Right lobe of liver (tissue), 6 donors: ENCODE measurements at places on chromosomes 12 and 14.

DNA sequence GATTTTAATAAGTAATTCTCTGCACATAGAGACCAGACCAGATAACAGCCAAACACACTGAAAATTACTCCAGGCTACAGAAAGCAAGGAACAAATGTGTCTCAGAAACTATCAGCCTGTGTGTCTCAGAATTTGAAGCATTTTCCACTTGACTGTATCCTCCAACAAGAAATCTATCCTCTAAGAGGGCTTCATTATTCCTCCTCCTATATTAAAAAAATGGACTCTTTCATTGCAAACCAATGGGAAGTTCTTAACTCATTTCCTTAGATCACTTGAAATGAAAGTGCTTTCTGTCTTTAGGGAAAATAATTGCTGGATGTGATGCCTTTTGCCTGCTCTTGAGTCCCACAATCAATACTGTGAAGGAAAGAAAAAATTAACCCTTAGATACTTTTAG is 2.3 kb downstream of the ST8SIA1 start:
- no peak for DNase-seq

DNA sequence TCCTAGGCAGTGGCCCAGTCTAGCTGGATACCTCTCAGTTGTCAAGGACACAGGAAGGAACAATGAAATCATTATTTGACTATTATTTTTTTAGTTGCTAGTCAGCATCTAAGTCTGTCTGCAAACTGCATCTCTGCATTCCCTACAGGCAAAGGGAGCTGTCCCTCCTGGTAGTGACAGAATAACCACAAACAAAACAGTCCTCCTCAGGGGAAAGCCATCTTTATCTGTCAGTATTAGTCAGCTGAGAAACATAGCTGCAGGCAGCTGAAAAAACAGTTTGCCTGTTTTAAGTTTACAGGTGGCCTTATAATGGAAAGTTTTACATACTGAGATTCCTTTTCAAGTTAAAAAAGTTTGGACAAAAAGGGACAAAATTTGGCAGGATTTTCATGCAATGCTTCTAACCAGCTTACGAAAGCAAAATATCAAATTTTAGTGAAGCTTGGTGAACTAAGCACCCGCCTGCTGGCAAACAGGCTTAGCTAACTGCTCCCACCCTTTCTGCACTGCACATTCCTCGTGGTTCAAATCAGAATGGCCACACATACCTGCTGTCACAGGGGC is 29.5 kb downstream of the SLC25A21 start:
- DNase-seq: no peak

GRCh38 chr12:132806857-132807256 is 21.8 kb downstream of the GOLGA3 start:
- no peak for DNase-seq

DNA sequence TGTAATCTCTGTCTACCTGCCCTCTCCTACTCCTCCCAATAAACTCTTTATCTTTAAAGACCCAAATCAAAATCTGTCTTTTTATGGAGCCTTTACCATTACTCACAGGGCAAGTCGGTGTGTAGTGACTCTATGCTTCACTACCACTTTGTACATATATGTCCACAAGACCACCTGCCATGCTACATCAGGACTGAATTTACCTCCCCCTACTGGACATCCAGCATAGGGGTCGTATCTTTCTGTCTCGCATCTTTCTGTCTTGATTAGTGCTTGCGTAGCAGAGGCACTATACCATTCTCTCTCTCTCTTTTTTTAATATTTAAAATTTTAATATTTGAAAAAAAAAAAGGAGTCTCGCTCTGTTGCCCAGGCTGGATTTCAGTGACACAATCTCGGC is 587.5 kb downstream of the SOX5 start:
- DNase-seq: no peak

DNA sequence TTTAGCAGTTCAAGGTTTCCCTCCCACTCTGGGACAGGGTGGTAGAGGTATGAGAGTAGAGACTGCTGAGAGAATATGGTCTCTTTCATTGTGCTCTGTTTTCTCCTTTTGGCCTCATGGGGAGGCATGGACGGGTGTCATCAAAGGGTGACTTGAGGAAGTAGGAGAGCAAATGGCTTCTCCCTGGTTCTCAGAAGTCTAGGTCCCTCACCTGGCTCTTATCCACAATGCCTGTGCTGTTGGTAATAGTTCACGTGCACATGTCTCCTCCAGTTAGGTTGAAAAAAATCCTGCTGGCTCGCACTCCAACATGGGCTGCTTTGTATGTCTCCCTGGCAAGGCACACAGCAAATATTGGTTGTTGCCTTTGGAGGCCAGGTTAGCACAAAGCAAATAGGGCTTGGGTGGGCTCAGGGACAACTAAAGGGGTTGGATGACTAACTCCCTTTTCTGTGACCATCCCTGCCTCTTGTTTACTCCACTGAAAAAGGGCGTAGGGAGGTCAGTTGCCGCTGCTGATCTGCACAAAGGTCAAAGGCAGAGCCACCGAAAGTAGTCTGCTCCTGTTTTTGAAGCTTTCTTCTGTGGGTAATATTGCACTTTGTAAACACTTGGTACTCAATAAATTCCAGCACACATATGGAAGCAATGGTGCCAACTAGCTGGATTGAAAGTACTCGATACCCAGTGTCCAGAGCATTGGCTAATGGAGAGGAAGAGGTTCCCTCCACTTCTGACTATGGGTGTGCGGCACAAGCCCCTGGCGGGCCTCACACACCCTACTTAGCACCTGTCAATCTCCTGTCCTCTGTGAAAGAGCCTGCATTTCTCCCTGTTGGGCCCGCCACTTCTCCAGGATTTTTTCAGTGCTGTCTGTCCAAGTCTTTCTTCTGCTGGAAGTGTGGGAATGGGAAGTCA is 121.8 kb downstream of the SLC38A6 start:
- peak; percentile 79 for DNase-seq

DNA sequence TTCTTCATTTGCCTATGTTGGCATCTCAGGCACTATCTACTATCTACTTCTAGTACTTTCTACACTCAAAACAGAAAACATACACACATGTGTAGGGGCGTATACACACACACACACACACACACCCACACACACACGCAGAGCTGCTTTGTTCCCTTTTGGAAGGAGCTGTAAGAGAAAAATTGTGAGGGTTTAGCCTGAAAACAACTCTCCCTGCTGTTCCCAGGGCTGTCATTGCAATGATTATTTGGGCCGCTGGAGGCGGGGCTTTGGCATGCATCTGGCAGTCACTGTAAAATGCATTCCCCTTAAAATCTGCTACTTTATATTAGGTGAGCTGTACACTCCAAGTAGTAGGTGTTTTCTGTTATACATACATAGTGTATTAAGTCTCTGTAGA is 29.1 kb upstream of the SLC38A2 start:
- DNase-seq: no peak

DNA sequence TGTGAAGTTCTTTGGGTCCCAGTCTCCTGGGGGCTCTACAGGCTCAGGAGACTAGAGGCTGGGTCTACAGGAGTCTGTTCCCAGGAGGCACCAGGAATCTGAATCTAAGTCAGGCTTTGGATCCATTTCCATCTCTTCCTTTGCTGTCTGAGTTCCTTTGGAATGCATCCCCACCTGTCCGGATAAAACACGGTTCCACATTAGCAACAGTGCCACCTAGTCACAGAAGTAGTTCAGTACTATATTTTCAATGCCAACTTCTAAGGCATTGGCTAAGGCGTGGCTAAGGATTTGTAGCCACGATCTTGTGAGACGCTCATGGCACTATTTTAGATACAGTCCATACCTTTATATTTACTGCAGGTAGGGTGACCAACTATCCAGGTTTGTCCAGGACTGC is 15.1 kb downstream of the ZC2HC1C start:
- DNase-seq: no peak

DNA sequence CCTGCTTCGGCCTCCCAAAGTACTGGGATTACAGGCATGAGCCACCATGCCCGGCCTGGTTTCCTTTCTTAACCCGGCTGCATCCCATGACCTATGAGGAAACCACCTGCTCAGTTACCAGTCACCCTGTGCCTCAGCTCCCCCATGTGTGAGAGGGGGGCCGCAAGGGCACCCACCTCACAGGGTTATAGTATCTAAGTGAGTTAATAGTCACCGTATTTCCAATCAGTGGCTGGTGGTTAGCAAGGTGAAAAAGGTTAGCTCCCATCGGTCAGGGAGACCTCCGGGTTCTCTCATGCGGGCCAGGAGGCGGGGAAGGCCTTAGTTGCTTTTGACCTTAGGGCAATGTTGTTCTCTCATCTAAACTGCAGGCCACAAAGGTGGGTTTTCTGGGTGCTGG is 6.7 kb downstream of the LRP1 start:
- DNase-seq: no peak

- DNase-seq: no peak
Measured at GRCh38 chr12:53991077-53991460, 6.1 kb downstream of the HOXC10 start.

- DNase-seq: no peak
Measured at GRCh38 chr12:6605421-6606330, 1.5 kb downstream of the CHD4 start.

DNA sequence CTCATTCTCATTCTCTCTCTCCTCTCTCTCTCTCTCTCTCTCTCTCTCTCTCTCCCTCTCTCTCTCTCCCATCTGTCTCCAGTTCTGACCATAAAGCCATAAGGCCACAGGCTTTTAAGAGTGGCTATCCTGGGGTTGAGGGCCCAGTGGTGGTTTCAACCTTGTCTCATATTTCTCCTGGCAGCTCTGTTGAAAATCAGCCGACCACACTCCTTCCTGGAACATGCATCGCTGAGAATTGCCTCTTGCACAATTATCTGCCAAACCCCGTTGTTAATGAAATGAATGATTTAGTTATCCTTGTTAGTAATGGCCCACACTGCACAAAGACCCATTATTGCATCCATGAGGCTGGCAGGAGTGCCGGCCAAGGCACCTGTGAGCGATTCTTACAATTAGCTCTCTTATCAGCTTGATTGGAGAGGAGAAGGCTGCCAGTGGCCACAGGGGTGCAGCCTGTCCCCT is 30.4 kb upstream of the KCNA5 start:
- DNase-seq: no peak

GRCh38 chr12:63308671-63309070 is 157.7 kb upstream of the AVPR1A start:
- DNase-seq: no peak

- peak; percentile 15 for DNase-seq
Measured at GRCh38 chr14:104290756-104291122, 152.4 kb downstream of the KIF26A start.
